ENCODE measurements at places on chromosomes 3 and 15.

DNA sequence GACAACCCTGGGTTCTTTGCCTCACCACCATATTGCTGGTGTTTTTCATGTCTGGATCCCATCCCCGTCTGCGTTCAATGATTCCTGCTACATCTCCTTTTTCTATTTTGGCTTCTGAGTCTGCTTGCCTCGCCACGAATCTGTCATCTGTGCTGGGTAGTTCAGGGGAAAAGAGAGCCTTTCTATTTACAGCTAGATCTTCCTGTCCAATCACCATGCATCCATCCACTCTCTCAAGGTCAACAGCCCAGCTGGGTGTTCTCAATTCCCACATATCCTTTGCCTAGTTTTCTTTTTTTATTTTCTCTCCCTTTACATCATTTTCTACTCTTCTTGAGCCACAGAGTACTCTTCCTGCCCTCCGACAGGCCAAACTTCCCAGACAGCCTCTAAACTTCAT lies 104.8 kb upstream of the RAD18 start:
- DNase-seq: peak; percentile 28

DNA sequence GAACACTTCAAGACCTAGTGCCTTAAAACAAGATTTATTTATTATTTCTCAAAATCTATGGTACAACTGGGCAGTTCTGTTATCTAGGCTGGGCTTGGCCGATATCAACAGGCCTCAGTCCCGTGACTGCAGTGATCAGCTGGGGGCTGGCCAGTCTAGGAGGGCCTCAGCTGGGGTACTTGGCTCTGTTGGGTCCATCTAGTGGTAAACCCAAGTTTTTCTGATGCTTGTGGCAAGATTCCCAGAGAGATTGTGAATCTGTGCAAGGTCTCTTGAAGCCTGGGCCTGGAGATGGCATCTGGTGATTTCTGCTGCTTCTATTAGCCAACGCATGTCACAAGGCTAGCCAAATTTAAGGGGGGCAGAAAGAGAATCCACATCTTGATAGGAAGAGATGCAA lies 482.4 kb upstream of the SGO1 start:
- no peak for DNase-seq

DNA sequence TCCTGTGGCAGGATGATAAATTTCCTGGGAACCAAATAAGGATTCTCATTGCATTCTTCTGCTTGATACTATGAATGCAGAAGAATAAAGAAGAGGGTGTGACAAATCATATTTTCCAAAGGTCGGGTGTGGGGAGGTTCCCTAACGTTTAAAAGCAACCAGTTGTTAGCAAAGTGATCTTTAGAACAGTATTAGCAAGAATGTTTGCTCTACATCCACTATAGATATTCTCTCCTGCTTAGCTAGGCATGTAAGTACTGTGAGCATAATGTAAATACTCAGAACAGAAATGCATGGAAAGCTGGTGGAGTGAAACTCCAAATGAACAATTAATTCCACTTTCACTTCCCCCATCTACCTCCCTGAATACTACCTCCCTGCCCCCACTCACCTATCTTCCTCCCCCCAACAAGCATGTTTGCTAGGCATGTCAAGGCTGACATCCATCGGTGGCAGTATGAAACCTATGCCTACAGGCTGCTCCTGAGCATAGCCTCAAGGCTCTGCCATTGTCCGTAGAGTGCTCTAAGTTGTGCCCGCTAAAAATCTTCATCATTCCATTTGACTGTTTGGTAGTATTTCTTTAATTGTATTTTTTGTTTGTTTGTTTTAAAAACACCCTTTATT lies 329.7 kb downstream of the TIGIT start:
- DNase-seq: no peak

- peak; percentile 90 for DNase-seq
Measured at GRCh38 chr3:193780810-193781478, 187.9 kb downstream of the OPA1 start.

DNA sequence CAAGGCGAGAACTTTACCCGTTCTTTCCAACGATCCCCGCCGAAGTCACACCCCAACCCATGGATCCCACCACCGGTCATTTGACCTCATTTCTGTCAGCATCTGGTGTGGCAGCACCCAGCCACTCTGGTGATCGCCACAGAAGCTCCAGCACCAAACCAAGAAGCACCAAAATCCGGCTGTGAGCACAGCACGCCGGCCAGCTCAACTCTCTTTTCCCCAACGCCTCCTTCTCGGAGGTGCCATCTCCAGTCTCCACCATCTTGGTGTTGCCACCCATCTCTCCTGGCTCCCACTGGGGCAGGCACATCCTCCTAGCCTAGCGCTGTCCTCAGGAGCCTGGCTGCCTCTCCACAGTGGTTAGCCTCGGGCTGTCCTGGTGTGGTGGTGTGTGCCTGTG lies 6.5 kb downstream of the MUC4 start:
- no peak for DNase-seq

- no peak for DNase-seq
Measured at GRCh38 chr3:185764163-185764979, 60.5 kb downstream of the IGF2BP2 start.

DNA sequence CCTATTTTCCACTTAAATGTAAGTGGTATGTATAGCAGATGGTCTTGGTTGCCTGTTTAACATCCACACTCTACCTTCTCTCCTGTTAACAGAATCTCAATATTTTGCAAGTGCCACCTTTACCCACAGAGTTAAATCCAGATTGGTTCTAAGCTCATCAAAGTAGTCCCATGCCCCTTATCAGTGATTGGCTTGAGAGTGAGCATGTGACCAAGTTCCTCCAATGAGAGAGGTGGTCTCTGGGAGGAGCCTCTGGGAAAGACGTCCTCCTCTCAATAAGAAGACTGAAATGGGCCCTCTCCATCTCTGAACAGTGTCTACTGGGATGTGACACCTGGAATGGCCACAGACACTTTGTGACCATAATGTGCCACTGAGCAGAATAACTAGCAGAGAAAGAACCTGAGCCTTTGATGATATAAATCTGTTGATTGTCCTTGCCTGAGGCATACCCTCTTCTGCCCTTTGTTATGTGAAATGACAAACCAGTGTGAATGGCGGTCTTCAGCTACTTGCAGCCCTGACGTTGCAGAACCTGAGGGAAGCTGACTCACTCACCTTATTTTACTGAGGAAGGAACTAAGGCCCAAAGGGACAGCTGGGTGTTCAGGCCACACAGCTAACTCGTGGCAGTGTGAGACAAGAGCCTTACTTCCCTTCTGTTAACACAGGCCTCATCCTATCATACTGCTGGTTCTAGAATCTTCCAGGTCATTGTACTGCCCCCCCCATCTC lies 42.4 kb upstream of the LARS2 start:
- DNase-seq: no peak

GRCh38 chr15:58169934-58170333 lies 31.8 kb downstream of the AQP9 start:
- no peak for DNase-seq

DNA sequence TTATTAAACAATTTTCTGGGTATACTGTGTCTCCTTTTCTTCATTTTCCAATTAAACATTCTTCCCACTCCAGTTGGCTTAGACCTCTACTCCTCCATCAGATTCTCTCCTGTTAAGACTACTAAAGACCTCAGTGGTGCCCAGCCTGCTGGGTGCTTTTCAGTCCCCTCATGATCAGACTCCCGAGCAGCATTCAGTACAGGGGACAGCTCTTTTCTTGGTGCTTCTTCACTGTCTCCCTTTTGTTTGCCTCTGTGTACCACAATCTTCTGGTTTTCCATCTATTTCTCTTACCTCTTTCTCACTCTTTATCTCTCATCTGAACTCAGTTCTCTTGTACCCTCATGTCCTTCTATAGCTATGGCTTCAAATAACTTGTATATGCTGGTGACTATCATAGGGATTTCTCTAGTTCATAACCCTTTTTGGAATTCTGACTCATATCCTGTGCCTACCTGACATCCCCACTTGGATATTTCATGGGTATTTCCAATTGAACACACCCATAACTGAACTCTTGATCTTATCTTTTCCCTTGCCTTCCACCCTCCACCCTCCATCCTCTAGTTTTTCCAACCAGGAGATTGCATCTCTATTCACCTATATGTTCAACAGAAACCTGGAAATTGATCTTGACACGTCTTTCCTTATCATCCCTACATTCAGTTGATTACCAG lies 55.6 kb upstream of the ABHD10 start:
- DNase-seq: no peak

DNA sequence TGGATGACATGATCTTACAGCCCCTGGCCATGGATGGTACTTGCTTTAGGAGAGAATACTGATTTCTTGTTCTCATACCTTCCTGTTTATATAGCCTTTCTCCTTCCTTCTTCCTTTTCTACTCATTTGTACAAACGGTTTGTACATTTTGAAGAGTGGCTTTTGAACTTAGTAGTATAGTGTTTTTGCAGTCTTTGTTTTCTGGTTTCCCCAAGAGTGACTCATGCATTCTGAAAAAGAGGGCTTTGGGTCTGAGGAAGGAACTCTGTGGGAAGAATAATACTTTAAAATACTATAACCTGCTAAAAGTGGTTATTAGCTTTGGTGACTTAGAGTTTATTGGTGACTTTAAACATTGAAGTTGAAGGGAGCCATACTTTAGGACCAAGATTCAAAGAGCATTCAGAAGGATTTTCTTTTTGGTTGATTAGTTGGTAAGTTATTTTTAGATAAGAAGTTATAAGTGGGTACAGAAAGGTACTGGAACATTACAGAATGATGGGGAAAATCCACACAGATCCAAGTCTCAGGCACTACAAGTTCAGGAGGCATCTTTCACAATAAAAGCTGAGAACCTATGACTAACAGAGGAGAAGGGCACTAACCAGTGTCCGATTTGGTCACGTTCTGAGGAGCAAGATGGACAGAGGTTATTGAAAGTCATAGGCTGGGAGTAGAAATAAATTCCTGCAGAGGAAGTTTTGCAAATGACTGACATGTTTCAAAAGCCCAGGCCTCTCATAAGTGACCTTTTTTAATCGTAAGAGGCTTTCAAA lies 369.6 kb upstream of the AZI2 start:
- DNase-seq: no peak

DNA sequence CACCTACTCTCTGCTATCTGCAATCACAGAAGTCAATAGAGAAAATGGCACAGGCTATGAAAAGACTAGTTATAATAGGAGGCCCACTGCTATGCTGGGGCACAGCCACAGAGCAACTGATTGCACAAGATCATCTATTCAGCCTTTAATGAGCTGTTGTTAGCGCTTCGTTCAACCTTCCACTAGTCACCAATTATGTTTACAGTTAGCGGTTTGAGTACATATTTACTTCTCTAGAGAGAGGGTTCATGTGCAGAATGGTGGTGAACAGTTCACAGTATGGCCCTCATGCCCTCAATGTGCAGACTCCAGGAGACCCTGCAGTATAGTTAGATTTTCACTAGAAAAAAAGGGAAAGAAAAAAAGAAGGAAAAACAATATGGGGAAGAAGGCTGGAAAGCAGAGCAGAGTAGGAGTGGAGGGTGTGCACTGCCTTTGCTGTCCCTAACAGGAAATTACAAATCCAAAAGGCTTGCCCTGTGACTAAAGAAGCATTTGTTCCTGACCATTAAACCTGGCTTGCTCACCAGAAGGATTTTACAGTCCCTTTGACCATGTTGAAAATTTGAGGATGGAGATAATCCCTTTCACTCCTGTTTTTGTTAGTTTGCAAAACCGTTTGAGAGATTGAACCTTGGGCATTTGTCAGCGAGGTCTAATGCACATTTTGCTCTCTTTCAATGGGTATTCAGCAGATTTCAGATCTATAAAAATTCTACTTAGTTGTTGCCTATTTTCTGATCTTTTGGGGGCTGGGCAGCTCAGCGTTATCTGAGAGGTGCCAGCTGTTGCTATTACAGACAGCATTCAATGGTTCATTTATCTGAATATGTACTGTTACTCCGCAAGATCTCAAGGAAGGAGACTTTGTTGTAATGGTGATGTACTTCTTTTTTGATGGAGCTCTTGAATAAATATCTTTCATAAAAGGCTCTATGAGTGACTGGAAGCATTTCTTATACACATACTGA lies 296.1 kb downstream of the LSAMP start:
- no peak for DNase-seq

DNA sequence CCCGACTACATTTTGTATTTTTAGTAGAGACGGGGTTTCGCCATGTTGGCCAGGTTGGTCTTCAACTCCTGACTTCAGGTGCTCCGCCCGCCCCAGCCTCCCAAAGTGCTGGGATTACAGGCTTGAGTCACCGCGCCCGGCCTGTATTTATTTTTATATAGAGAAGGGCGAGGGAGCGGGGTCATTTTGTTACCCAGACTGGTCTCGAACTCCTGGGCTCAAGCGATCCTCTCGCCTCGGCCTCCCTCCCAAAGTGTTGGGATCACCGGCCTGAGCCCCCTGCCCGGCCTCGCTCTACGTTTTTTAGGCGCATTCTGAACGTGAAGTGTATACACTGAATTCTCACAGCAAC lies 514 bp upstream of the PPP4R2 start:
- no peak for DNase-seq

- DNase-seq: no peak
Measured at GRCh38 chr15:66117841-66118240, 135.7 kb downstream of the MEGF11 start.

- no peak for DNase-seq
Measured at GRCh38 chr3:46932455-46933225, 43.9 kb downstream of the CCDC12 start.

DNA sequence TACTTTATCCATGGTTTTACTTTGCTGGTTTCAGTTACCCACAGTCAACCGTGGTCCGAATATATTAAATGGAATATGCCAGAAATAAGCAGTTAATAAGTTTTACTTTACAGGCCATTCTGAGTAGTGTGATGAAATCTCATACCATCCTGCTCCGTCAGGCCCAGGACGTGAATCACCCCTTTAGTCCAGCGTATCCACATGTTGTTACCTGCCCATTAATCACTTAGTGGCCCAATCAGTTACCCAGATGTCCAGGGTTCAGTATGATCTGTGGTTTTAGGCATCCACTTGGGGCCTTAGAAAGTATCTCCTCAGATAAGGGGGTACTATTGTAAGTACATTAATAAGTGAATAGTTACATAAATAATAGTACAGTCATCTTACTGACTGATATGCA lies 88.0 kb downstream of the TTBK2 start:
- no peak for DNase-seq

GRCh38 chr3:61464518-61465140 lies 96.7 kb upstream of the PTPRG start:
- no peak for DNase-seq

DNA sequence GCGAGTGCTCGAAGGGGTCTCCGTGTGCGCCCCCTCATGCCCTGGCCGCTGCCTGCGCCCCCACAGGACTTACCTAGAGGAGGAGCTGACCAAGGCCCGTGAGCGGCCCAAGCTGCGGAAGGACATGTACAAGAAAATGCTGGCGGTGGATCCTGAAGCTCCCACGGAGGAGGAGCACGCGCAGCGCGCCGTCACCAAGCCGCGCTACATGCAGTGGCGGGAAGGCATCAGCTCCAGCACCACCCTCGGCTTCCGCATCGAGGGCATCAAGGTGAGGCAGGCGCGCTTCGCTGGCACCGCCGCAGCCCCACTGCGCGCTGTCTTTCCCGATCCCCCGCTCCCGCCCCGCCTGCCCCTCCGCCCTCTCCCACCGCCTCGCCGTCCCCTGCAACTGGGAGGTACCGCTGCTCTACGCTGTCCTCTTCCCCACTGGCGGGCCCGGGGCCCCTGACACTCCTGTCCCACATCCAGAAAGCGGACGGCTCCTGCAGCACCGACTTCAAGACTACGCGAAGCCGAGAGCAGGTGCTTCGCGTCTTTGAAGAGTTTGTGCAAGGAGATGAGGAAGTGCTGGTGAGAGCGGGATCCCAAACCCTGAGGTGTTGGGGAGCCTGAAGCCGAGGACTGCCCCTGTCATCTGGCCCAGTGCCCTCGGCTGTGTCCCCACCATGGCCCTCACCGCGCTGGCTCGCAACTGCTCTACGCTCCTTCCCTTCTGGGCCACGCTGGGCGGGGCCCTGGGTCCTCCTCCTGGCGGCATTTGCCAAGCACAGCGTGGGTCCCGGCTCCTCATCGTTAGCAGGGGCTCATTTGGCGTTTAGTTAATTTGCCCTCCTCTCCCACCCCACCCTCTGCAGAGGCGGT lies 8.5 kb downstream of the ITPKA start:
- no peak for DNase-seq
